CD8-positive, alpha-beta memory T cell (primary cell): ENCODE measurements at places on chromosomes 2 and 18. TPM values are rescaled to one million over a fixed set of nuclear protein-coding genes. Genes with fewer than 3 reads are reported as not detected.

ATP8B1 gene
- polyA plus RNA-seq = not detected

SP3 gene
- 61.0 TPM for polyA plus RNA-seq

FHOD3 gene
- not detected for polyA plus RNA-seq

PSMD14 gene
- polyA plus RNA-seq = 53.8 TPM

ECEL1 gene
- not detected for polyA plus RNA-seq

GRCh38 chr18:75261430-75262223 is 51.0 kb downstream of the TSHZ1 start:
- DNase-seq = no peak

DNA sequence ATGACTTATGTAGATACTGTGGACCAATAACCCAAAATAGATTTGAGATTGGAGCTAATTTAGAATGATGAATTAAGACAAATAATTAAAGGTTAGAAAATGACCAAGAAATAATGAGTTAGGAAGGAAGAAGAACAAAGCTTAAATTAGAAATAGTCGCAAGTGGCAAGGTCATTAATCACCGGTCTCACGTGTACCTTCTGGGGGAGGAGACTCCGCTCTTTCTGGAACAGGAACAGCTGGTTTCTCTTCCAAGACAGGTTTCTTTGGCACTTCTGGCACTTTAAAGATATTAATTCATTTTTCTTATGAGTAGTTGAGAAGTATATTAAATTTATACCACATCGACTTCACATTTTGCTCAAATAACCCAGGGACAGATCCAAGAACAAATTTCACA is 156.7 kb downstream of the TTN start:
- no peak for DNase-seq

DNA sequence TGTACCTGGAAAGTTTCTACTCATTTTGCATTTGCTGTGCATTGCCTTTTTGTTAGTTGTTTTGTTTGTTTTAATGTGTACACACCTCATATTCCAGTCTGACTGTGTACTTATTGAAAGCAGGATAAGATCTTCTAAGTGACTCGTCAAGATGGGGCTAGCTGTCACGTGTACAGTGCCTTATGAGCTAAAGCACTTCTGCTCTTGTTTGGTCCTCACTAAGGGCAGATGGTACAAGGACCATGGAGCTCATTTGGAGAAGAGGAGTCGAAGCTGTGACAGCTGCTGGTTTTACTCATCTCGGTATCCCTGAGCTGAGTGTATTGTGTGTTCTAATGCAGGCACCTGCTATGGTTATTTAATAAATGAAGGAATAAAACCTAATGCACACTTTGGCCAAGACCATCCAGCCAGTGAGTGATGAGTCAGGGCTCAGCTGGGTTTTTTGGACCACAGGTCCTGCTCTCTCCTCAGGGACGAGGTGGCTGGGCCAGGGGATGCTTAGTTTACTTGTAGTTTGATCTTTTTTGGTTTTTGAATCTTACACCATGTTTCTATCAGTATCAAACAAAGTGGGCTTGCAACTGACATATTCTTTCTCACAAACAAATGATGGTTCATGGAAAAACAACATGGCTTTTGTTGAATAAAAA is 152.5 kb upstream of the APCDD1 start:
- no peak for DNase-seq

DNA sequence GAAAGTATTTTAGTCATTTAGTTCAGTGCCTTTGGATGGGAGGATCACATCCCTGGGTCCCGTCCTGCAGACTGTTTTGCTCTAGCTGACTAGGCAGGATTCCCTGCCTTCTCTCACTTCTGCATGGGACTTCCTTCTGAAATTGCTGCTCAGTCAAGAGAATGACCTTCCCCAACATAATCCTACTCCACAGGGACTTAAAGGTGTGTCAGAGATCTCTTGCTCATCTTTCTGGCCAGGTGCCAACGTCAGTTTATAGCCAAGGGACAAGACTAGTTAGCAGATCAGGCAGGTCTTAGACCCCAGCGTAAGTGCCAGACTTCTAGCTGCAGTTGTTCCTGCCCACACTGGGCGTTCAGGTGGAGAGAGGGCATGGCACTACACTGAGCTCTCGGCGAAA is 9.5 kb upstream of the IL1B start:
- no peak for DNase-seq

- no peak for DNase-seq
Measured at GRCh38 chr18:10349561-10349960, 104.9 kb upstream of the APCDD1 start.

DNA sequence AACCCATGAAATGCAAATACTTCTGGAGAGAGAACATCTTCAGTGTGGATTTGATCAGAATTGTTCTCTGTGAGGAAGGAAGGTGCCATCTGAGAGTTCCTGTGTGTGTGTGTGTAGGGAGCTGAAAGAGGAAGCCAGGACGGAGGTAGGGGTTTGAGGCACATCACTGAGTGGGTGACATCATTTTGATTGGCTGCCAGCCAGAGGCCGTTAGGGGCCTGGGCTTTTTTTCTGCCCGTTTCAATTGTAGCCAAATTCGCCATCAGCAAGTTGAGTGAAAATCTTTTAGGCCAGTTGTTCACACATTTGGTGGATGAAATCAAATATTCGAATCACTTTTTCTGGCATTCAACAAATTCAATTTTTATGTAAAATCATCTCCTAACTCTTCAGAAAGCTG is 48.9 kb downstream of the TSN start:
- no peak for DNase-seq

GRCh38 chr2:196967116-196967515 is 40.6 kb upstream of the PGAP1 start:
- no peak for DNase-seq

- DNase-seq = no peak
Measured at GRCh38 chr18:41577529-41577928, 377.5 kb upstream of the PIK3C3 start.

- no peak for DNase-seq
Measured at GRCh38 chr2:222753251-222753824, 81.9 kb downstream of the MOGAT1 start.

GRCh38 chr2:209367075-209367747 is 56.6 kb upstream of the MAP2 start:
- DNase-seq = no peak

GRCh38 chr2:74333175-74333574 is 10.0 kb downstream of the SLC4A5 start:
- DNase-seq = no peak

GRCh38 chr18:45024357-45025088 is 343.8 kb downstream of the SETBP1 start:
- DNase-seq = no peak

GRCh38 chr2:108911807-108912628 is 77.0 kb downstream of the EDAR start:
- DNase-seq = no peak

- no peak for DNase-seq
Measured at GRCh38 chr2:70753902-70754301, 14.1 kb downstream of the ADD2 start.

DNA sequence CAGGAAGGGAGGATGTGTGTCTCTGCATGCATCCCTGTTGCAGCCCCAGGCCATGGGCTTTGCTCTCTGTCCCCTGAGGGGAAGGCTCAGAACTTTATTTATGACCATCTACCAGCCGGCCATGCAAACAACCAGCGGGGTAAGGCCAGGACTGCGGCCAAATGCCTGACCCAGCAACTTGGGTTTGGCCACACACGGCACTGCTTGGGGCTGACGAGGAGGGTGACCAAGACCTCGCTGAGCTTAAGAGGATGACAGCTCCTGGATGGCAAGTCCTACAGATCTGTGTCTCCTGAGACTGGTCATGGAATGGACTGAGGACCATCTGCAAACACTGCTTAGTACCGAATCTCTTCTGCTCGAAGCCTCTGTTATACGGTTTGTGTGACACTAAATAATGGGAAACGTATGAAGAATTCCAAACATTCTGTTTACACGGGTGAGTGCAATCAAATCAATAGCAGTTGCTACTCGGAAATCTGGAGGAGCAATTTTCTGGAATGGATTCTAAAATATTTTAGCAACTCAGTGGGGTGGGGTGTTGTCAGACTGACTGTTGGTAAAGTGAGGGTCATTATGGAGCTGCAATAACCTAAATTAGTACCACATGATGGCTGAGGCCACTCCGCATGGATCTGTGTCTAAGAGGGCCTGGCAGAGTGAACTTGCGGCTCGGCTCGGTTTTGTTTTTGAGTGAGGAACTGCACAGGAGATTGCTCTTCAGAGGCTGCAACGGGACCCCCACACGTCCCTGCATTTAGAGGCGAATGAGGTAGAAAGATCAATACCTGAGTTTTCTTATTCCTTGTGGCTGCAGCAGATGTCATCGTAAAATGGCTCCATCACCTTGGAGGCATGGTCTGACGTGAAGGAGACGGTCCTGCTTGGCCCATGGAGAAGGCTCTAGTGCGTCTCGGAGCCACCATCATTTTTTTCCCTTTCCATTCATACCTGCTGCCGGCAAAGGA is 26.6 kb downstream of the TMEM18 start:
- DNase-seq = no peak

- DNase-seq = no peak
Measured at GRCh38 chr2:26561918-26562810, 79.0 kb downstream of the CIB4 start.

DNA sequence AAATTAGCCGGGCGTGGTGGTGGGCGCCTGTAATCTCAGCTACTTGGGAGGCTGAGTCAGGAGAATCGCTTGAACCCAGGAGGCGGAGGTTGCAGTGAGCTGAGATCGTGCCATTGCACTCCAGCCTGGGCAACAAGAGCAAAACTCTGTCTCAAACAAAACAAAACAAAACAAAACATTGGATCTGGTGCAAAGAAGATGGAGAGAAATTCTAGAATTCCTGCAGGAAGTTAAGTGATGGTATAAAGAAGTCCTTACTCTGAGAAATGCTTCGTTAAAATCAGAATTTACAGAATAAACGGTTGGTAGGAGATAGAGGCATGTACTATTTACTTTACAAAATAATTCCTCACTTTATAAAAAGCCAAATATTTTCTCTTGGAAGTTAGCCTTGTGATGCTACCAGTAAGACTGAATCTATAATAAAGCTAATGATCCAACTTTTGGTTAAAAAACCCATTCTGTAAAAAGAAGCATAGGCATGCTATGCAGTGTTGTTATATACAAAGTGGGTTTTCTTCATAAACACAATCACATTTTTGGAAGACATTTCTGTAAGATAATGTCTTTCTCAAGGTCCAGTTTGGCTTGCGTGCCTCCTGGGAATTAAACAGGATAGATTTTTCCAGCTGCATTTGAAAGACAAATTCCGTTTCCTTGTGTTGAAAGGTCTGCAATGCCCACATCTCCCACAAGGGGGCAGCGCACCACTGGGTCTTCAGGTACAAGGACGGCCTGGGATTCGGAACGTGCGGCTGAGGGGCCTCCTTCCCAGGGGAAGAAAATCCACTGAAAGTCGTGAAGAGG is 35.6 kb upstream of the PNO1 start:
- peak; percentile 80 for DNase-seq

GRCh38 chr2:30239308-30239985 is 8.1 kb downstream of the LBH start:
- DNase-seq = peak; percentile 66

DNA sequence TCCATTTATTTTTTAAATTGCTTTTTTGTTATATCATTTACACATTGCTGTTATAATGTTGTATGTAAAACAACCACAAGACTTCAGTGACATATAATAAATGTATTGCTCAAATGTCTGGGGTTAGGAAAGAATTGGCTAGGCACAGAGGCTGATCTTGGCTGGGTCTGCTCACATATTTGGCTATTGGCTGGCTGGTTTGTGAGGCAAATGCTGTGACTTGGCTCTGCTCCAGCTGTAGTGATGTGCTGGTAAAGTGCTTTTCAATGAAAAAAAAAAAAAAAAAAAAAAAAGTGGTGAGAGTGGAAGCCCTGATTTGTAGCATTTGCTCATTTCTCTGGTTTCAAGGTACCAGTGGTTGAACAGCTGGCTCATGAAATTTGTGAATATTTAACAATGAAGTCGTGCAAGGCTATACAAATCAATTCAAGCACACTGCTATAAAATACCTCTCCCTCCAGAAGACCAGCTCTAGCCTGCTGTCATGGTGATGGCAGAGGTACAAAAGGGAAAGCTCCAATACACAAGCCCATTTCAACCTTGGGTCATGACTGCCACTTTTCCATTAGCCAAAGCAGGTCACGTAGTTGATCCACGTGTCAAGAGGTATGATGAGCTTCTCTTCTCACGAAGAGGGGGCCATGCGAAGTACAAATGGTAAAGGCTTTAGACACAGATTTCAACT is 43.7 kb upstream of the RIT2 start:
- no peak for DNase-seq

DNA sequence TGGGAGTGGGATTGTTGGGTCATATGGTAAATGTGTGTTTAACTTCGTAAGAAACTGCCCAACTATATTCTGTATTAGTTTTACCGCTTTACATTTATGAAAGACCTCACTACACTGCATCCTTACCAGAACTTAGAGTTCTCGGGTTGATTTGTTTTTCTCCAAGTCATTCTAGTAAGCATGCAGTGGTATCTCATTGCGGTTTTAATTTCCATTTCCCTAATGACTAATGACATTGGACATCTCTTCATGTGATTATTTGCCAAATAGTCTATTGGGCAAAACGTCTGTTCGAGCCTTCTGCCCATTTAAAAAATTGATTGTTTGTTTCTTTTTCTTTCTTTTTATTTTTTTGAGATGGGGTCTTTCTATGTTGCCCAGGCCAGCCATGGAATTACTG is 6.8 kb downstream of the FBLN7 start:
- no peak for DNase-seq

GRCh38 chr18:24031916-24032315 is 17.4 kb downstream of the TTC39C start:
- no peak for DNase-seq

- DNase-seq = no peak
Measured at GRCh38 chr18:74115046-74115445, 32.6 kb downstream of the FBXO15 start.

- DNase-seq = no peak
Measured at GRCh38 chr2:37284381-37284780, 40.3 kb downstream of the PRKD3 start.

- DNase-seq = no peak
Measured at GRCh38 chr2:23452372-23452771, 67.4 kb downstream of the KLHL29 start.
